ENCODE measurements at places on chromosomes 6 and 20.
A peak's percentile ranks its signal among the peaks of the same experiment; 100 is the strongest.

DNA sequence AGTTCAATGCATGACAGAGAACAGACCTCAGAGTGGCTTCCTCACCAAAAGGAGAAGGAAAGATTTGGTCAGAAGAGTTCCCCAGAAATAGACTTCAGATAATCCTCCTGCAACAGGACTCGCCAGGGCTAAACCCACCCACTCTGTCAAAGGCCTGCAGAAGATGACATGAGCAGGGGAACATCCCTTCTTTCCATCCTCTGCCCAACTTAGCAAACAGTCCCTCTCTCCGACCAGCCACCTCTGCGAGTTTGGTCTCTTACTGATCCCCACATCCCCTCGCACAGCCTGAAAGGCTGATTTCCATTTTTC is 7.5 kb downstream of the NFATC2 start:
- no peak for DNase-seq

DNA sequence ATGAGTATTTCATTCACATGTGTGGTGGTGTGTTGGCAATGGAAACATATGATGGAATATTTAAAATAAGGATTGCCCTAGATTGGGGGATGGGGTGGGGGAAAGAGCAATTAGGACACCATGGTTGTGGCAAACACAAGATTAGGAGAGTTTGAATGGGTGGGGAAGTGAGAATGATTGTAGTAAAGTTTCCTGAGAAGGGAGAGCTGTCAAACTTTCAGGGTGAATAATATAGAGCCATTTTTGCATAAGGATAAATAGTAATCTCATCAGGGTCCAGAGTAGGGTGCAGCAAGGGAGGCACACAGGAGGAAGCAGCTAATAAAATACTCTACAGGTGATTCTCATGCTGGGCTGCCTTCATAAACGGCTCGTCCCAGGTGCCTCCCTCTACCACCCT is 294.9 kb upstream of the MARCKS start:
- DNase-seq = no peak

- no peak for DNase-seq
Measured at GRCh38 chr6:7050872-7051779, 56.6 kb upstream of the RREB1 start.

DNA sequence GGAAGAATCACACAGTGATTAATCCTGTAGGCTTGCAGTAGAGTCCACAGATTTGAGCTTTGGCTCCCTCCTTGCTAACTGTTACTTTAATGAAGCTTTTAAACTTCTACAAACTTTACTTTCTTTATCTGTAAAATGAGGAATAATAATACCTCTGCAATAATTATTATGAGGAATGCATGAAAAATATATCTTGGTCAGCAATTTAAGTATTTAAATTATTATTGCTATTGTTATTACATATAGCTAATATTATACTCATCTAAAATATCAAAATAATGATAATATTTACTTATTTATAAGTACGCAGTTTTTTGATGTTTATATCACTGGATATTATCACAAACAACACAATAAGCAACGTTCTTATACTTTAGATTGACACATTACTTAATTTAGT is 38.3 kb upstream of the LAMA2 start:
- no peak for DNase-seq

GRCh38 chr6:34564181-34564580 is 8.1 kb upstream of the SPDEF start:
- DNase-seq = no peak

DNA sequence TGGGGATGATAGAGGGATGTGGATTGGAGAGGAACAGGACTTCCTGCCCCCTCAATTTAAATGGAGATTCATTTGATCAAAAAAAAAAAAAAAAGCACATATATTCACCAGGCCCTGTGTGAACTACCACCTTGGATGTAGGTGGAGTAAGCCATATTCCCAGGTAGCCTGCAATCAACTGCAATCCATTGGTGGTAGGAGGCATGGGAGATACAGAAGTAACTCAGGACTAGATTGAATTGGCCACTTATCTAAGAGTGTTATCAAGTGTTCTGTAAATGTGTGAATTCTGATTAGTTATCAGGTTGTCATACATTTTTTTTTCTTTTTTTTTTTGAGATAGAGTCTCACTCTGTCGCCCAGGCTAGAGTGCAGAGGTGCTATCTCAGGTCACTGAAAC is 124.1 kb upstream of the ESR1 start:
- DNase-seq = no peak

DNA sequence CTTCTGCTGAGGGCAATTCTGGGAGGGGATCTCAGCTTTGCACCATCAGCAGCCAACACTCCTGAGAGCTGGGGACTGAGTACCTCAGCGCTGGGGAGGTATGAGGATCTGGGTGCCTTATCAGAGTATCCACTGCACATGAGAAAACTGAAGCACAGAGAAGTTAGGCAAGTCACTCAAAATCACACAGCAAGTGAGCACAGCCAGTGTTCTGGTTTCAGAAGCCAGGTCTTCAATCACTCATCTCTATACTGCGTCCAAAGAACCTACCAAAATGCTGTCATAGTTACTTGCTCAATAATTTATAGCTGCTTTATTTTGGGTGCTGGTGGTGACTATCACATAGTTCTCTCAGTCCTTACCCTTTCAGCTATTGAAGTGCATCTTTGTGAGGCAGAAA is 5.0 kb downstream of the ADTRP start:
- DNase-seq = no peak

GRCh38 chr6:117142142-117142541 is 123.2 kb upstream of the VGLL2 start:
- no peak for DNase-seq

DNA sequence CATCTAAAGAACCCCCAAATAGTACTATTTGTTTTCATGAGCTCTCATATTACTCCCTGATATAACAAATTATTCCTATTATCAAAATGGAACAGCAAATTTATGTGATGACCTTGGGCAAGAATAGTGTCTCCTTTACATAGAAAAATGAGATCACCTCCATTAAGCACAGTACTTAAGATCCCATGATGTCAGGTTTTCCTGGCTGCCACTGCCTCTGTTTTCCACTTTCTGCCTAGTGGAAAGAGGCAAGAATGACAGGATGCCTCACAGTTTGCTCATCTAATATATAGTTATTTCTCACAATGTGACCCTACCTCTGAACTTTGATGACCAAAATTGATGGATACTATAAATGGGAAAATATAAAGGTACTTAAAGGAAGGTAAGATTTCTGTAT is 260.1 kb upstream of the SGK1 start:
- DNase-seq = no peak

- peak; percentile 43 for DNase-seq
Measured at GRCh38 chr6:21384216-21384615, 209.3 kb upstream of the SOX4 start.

GRCh38 chr6:168095171-168095691 is 16.2 kb upstream of the FRMD1 start:
- no peak for DNase-seq

DNA sequence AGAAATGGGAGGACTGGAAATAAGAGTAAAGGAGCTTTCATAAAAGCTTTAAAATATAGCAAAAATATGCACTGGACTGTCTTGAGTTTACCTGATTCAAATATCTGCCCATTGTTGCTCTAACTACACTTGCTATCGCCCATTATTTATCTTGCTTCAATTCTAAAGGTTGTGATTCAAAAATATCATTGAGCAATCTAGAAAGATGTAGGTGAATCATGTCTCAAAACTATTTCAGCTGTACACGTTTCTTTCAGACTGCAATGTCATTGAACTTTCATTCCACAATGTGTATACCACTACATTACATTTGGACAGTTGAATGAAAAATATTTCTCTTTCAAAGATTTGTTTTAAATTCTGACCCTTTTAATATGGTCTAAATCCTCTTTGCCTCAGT is 545.6 kb downstream of the BMP2 start:
- DNase-seq = no peak

Data from brain pericyte (primary cell).